Stimulated activated naive CD4-positive, alpha-beta T cell treated with Interleukin-2 at 50 U/mL for 16 hours (primary cell): ENCODE measurements at places on chromosomes 16 and 17.

DNA sequence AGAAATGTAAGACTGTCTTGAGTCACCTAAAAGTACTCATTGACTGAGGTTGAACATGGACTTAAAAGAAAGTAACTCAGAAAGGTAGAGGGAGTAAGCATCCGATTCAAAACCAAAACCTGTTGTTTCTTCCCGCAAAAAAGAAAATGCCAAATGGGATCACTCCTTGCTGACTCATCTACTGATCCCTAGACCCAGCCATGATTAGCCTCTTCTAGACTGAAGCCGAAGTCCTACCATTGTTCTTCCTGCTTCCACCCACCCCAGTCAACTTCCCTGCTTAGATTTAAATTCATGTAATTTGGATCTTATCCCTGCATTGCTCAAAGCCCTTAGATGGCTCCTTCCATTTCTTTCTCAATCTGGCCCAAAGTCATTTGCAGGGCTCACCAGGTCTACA lies 760.5 kb upstream of the SOX9 start:
- no peak for DNase-seq

DNA sequence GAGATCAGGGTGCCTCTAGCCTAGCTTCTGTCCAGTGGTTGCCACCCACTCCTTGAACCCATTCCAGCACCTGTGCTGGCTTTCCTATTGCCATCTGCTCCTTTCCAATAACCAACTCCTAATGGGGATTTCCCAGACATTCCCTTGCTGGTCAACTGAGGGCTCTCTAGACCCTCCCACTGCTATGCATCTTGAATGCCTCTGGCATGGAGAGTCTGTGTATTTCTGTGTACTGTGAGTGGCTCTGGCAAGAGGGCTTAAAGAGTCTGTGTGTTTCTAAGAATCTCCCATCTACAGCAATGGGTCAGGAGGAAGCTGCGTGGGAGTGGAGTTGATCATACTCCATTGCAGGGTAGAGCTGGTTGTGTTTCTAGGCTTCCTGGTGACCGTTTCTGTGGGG lies 11.0 kb upstream of the EPN3 start:
- no peak for DNase-seq

- no peak for DNase-seq
These were observed 15.9 kb downstream of the POLR3K start for GRCh38 chr16:37511-37910.

- DNase-seq: no peak
These were observed 14.3 kb upstream of the SLC4A1 start for GRCh38 chr17:44282264-44282663.

GRCh38 chr17:44222112-44222869 lies 2.8 kb upstream of the UBTF start:
- peak; percentile 31 for DNase-seq

- DNase-seq: no peak
These were observed 72.1 kb downstream of the PDPK1 start for GRCh38 chr16:2609827-2610470.

- DNase-seq: no peak
These were observed 9.0 kb downstream of the KLHL36 start for GRCh38 chr16:84657229-84657837.

- no peak for DNase-seq
These were observed 7.0 kb downstream of the ZC3H18 start for GRCh38 chr16:88577166-88577565.

- DNase-seq: no peak
These were observed 173.4 kb downstream of the RAB11FIP4 start for GRCh38 chr17:31564883-31565301.

DNA sequence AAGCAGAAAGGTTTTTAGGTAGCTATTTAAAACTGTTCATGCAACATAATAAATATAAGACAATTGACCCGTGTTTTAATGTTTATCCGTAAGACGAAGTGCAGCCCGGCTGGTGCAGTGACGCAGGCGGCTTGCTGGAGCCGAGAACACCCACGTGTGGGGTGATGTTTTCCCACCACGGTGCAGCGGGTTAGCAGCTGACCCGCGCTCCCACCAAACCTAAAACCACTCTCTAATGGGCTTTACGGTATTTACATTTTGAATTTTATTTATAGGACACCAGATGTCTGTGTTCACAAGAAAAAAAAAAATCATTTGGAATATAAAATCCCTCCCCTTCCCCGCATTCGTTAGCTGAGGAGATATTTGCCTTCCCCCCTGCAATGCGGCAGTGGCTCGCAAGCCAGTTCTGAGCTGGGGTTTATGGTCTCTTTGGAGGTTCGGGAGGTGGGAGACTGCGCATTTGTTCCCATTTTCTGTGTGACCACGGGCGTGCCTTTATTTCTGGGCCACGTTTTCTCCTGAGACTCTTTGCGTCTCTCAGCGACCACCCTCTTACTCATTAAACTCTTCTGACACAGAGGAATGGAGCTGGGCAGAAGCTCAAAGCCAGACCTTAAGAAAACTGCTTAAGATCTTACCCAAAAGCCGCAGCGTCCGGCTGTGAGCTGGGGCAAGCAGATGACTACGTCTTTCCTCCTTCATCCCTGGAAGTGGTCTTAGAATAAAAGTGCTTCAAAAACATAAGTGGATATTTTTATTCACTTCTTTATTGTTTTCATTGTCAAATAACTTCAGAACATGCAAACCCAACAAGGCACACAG lies 301.1 kb downstream of the IRF8 start:
- DNase-seq: no peak
